NCI-H345 (cell line): ENCODE measurements at places on chromosomes 4 and X.

- DNase-seq = no peak
Measured at GRCh38 chrX:57453901-57454300, 137.9 kb upstream of the ZXDB start.

DNA sequence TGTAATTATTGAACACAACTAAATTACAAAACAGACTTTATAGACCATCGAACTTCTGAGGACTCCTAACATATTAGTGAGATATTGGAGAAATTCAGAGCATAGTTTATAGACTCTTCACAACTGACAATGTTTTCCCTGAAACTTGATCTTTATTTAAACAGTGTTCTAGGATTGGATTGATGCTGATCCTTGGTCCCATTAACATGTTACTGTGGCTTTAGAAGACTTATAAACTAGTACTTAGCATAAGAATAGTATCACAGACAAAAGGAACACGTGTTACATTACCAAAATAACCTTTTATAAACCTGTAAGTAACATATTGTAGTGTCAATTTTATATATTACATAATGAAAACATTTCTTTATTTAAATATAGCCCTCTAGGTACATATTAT, 689.6 kb downstream of the CCSER1 start:
- DNase-seq = no peak

DNA sequence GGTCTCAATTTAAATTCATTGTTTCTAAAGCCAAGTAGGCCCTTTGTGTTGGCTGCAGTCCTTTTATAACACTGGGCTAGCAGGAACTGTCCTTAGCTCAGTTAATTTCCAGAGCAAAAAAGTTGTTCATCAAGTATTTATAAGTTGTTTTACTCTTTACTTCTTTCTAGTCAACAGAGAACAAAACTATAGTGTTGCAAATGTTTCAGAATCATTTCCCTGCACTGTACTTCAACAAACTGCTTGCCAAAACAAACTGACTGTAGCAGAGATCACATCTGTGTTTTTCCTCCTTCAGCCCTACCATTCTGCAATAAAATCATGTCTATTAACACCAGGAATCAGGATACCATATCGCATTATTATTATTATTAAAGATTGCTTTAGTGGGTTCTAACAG, 168.5 kb upstream of the SH3RF1 start:
- DNase-seq = no peak

GRCh38 chr4:165476214-165477098, 97.6 kb downstream of the CPE start:
- no peak for DNase-seq

DNA sequence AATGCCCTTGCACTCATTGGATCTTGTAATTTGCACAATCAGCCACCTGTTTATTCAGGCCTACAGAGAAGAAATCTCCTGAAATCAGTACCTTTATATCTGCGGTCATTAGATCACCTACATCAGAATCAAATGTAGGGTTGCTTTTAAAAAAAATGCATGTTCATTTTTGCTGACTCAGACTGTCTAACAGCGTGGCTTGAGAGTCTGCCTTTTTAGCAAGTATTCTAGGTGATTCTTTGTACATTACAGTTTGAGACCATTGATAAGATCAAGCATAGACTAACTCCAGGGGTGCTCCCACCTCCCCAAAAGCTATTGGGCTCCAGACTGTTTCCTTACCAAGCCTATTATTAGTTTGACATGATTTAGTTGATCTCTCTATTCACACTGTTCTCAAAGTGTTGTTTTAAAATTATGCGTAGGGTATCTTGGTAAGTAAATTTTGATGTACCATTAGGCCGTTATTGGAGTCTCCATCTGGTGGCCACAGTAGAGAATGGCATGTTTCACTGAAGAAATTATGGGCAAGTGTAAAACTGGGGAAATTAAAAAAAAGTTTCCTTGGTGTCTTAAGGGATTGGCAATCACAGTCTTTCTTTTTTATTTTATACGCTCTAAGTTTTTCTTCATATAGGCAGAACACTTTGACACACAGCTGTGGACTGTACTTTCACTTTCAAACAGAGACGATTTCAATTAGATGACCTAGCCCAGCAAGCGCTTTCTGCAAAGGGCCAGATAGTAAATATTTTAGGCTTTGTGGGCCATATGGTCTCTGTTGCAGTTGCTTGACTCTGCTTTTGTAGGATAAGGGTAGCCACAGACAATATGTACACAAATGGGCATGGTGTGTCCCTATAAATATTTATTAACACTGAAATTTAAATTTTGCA, 33.7 kb upstream of the MSL3 start:
- peak; percentile 6 for DNase-seq

- no peak for DNase-seq
Measured at GRCh38 chr4:24260923-24261564, 323.3 kb downstream of the DHX15 start.

GRCh38 chr4:52037689-52038102, 403 bp downstream of the SGCB start:
- peak; percentile 25 for DNase-seq

DNA sequence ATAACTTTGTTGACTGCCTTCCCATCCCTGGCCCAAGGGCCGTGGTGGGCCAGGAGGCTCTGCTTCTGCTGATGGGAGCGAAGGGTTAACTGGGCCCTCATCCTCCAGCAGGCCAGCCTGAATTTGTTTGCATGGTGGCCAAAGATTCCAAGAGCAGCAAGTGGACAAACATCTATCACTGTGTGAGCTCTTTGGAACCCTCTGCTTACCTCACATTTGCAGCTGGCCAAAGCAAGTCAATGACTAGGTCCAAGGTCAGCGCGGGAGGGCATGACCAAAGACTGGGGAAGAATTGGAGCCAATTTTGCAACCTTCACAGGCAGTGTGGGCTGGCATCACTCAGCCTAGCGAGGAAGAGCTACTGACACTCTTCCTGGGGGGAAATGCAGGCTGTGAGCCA, 67.8 kb upstream of the ATP6AP2 start:
- no peak for DNase-seq

- DNase-seq = no peak
Measured at GRCh38 chr4:62015043-62015739, 815.1 kb downstream of the ADGRL3 start.

DNA sequence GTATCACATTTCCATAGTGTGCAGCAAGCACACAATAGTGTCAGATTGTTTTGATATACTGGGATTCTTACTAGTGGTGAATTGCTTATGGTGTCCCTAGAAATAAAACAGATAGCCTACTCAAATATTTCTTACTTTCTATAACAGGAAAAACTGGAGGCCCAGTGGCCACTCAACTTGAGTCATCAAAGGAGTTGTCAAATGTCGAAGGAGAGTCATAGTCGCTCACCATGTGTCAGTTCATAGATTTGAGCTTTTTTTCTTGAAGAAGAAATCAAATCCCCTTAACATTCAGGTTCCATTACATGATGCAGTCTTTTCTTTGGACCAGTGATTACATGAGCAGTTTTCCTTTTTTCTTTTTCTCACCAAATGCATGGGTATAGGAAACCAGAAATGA, 1271.0 kb downstream of the RAPGEF2 start:
- DNase-seq = no peak

GRCh38 chr4:125123570-125124109, 191.1 kb upstream of the FAT4 start:
- no peak for DNase-seq

DNA sequence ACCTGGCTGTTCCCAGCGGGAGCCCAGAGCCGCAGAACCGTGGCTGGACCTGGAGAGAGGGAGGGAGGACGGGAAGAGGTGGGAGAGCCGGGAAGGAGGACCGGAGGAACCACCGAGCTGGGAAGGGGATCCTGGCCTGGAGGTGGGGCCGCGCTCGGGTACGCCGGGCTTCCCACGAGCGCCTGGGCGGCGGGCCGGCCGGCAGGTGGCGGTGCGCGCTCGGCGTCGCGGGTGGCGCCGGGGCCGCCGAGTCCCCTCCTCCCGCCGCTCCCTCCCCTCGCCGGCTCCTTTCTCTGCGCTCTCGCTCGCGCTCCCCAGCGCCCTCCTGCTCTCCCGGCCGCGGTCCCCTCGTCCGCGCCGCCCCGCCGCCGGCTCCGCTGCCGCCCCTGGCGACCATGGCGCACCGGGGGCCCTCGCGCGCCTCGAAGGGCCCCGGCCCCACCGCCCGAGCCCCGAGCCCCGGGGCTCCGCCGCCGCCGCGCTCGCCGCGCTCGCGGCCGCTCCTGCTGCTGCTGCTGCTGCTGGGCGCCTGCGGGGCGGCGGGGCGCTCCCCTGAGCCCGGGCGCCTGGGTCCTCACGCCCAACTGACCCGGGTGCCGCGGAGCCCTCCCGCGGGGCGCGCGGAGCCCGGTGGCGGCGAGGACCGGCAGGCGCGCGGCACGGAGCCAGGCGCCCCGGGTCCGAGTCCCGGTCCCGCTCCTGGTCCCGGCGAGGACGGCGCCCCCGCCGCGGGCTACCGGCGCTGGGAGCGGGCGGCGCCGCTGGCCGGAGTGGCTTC, at the start of gene SORCS2:
SORCS2 (plus strand) TSS at position 287 of the 778 bp plus-strand sequence.
- peak; percentile 50 for DNase-seq

DNA sequence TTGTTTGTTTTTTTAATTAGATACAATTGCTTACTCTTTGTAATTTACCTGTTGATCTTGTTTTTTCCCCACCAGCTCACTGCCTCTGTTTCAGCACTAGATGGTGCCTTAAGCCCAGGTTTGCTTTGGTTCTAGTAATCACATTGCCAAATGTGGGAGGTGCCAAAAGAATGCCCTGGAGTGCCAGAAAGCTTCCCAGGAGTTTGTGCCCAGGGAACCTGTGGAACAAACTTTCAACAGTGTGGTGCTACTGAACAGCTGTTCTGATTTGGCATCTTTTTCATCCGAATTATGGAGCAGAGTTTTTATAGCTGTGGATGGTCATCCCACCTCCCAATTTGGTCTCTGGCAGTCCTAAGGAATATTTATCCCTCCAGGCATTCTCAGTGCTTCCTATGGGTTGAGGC, 1000.7 kb downstream of the STIM2 start:
- DNase-seq = peak; percentile 2

- no peak for DNase-seq
Measured at GRCh38 chrX:8755116-8755515, 23.2 kb upstream of the ANOS1 start.

DNA sequence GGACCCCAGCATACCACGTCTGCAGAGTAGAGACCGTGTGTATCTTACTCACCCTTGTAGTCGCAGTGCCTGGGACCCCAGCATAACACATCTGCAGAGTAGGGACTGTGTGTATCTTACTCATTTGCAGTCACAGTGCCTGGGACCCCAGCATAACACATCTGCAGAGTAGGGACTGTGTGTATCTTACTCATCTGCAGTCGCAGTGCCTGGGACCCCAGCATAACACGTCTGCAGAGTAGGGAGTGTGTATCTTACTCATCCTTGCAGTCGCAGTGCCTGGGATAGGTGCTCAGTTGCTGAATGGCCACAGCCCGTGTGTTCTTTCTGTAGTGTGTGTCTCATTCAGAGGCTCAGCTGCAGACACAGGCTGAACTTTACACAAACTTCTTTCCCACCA, 71.4 kb upstream of the FRG1 start:
- DNase-seq = no peak

DNA sequence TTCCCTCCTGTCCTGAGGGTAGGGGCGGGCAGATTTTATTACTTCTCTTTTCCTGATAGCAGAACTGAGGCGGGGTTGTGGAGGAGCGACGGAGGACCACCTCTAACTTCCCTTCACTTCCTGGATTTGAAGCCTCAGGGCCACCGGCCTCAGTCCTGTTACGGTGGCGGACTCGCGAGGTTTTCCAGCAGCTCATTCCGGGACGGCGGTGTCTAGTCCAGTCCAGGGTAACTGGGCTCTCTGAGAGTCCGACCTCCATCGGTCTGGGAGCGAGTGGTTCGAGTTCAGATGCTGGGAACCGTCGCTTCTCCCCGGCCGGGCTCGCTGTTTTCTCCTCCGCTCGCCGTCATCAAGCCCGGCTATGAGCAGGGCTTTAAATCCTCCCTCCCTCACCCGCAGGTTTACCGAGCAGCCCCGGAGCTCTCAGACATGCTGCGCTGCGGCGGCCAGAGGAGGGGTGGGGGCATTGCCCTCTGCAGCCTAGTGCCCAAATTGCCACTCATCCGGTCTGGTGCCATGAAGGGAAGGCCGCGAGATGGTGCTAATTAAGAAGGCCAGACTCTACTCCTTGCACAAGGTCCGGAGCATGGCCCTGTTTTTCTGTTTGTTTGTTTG, 23.3 kb downstream of the HAND2 start:
- DNase-seq = no peak

GRCh38 chr4:164441109-164441508, 312.8 kb upstream of the SMIM31 start:
- no peak for DNase-seq

GRCh38 chrX:148913971-148914370, 413.6 kb downstream of the AFF2 start:
- no peak for DNase-seq

- no peak for DNase-seq
Measured at GRCh38 chr4:1234309-1234695, 14.6 kb downstream of the CTBP1 start.

DNA sequence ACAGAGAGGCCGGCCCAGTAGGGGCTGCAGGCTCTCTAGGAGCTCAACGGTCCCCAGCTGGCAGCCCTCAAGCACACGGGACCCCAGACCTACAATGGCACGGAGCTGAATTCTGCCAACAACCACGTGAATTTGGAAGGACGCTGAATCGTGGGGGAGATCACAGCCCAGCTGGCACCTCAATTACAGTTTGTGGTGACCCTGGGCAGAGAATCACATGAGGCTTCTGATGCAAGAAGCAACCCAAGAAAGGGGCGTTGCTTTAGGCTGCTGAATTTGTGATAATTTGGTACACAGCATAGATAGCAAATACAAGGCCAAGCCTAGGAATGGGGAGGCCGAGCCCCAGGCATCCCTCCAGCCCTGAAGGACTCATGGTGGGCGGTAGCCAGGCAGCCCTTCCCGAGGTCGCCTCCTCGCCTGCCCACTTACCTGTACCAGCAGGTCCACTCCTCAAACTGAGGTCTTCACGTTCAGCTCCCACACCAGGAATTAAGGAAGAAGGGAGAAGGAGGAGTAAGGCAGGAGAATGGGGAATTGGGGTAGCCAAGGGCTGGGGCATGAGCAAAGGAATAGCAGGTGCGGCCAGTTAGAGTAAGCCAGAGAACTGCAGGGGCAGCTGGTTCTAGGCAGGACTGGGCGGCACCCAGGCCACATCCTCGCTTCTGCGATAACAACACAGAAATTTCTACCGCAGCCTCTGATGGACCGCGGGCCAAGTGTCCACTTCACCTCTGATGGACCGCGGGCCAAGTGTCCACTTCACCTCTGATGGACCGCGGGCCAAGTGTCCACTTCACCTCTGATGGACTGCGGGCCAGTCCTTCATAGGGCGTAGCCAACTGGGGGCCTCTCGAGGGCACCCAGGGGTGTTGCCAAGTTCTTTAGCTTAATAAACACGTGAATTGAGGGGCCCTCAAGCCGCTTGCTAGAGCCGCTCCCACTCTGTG, 23.4 kb upstream of the HTRA3 start:
- DNase-seq = no peak

GRCh38 chr4:28241021-28241420, 1380.4 kb downstream of the STIM2 start:
- DNase-seq = no peak

- DNase-seq = no peak
Measured at GRCh38 chr4:110224142-110224541, 25.7 kb upstream of the ELOVL6 start.

DNA sequence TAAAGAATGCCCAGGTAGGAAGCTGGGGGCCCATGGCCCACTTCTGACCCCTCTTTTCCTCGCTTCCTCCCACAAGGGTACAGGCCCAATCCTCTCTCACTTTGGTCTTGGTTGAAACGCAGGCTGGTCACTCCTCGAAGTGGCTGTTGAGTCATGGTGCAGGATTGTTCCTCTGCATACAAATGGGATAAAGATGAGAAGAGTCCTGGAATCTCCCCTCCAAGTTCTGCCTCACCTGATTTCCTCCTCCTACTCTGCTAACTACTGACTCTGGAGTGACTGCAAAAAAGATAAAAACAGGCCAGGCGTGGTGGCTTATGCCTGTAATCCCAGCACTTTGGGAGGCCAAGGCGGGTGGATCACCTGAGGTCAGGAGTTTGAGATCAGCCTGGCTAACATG, 1.7 kb downstream of the WDR45 start:
- DNase-seq = no peak
